ENCODE measurements at places on chromosomes 12 and 14. TPM values are rescaled to one million over a fixed set of nuclear protein-coding genes. Genes with fewer than 3 reads are reported as not detected.
A peak's percentile ranks its signal among the peaks of the same experiment; 100 is the strongest.

The TMTC1 gene
- 164 TPM for total RNA-seq

The ADCY4 gene
- 68.1 TPM for total RNA-seq

The ORMDL2 gene
- total RNA-seq: 25.2 TPM

The AJUBA gene
- total RNA-seq: 24.8 TPM

The SLC17A8 gene
- not detected for total RNA-seq

The CABP1 gene
- 2.3 TPM for total RNA-seq

The CYP27B1 gene
- 0.98 TPM for total RNA-seq

The RNF212B gene
- not detected for total RNA-seq

The RNASE9 gene
- not detected for total RNA-seq

The PRR4 gene
- total RNA-seq: 9.2 TPM

The KRT86 gene
- total RNA-seq: 0.45 TPM

DNA sequence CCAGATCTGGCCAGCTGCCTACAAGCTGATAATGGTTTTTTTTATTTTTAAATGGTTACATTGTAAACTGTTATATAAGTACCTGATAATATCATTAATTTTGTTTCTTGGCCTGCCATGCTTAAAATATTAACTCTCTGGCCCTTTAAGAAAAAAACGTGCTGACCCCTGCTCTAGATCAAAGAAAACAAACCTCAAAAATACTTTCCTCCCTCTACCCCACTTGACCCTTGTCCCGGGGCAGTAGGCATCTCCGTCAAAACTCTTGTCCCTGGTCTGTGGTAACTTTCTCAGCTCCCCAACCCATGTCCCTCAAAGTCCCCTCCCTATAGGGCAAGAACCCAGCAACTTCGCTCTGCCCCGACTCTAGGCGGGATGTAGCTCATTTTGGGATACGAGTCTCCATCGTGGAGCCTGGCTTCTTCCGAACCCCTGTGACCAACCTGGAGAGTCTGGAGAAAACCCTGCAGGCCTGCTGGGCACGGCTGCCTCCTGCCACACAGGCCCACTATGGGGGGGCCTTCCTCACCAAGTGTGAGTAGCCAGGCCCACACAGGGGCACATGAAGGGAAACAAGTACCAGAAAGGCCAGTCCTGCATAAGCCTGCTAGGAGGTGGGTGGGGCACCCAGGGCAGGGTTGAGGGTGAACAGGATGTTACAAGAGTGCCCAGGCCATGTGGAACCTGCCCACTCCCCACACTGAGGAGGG is 3.5 kb downstream of the RDH5 start:
- DNase-seq: no peak

- no peak for DNase-seq
These were observed 37.0 kb upstream of the MED13L start for GRCh38 chr12:116314477-116314876.

GRCh38 chr12:125683748-125684381 is 618.6 kb downstream of the AACS start:
- no peak for DNase-seq

GRCh38 chr14:23702656-23703426 is 66.7 kb downstream of the DHRS2 start:
- DNase-seq: no peak

DNA sequence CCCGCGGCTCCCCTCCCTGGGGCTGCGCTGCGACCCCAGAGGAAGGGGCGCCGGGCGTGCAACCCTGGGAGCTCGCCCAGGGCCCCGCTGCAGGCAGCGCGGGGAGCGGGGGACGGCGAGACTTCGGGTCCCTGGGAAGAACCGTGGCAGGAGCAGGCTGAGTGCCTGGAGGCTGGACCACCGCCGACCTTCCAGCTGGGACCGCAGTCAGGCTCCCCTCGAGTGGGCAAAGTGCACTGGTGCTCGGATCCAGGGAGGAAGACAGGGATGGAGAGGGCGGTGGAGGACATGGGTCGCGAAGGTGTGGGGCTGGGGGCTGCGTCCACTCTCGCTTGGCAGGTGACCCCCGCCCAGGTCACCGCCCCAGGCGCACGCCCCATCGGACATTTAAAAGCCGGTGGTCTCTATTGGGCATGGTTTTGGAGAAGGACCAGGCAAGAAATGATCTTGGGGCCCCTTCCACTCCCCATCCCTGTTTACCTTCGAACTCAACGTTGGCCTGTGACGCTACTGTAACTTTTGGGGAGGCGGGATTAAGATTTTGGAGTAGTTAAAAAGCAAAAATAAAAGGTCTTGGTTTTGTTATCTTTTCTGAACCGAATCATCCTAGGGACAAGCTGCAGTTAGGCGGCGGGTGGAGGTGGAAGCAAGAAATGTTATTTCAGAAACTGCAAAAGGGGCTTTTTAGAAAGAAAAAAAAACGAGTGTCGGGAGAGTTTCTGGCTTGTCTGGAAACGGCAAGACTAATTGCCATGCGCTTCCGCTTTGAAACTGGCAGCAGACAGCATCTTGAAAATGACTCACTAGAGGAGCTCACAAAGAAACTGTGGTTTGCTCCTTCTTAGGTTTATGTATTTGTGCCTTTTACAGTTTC is 1.0 kb downstream of the ELK3 start:
- peak; percentile 61 for DNase-seq

- DNase-seq: no peak
These were observed 13.0 kb downstream of the KRT7 start for GRCh38 chr12:52245962-52246569.

GRCh38 chr12:65946821-65947220 is 122.5 kb downstream of the HMGA2 start:
- DNase-seq: no peak

- DNase-seq: peak; percentile 82
These were observed at the start of gene C1S for GRCh38 chr12:7060353-7060954. Gene C1S, plus strand, starts transcription at chr12:7060718. Its CDS starts 1,195 bp downstream, at chr12:7061913.

DNA sequence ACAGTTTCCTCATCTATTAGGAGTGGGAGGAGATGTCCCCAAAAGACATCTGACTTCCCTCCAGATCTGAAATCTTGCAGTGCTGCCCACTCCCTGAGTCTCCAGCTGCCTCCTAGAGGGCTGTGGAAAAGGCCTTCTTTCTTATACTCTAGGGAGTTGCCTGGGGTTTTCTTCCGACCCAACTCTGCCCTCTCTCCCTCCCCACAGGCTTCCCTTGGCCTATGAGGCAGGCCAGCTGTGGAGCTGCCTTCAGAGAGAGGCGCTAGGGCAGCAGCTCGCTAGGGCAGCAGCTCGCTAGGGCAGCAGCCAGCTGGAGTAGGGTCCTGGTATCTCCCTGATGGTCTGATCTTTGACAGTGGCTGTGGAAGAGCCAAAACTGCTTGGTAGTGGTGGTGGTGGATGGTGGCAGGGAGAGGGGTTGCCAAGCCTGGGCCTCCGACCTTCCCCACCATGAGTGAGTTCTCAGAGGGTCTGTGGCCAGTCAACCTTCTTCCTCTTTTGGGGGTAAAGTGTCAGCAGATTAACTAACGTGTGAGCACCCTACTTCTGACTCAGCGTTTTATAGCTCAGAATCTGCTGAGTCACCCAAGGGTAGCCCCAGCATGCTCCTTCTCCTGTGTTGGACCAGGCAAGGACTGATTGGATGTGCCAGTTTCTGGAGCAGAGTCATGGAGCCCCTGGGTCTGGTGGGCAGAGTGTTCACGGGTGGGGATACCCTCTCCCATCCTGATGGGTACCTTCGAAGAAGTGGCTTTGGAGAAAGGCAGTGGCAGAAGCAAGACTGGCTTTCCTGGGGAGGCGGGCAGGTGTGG is 2.3 kb downstream of the SLC48A1 start:
- DNase-seq: no peak

- DNase-seq: peak; percentile 51
These were observed 4.6 kb upstream of the ALX1 start for GRCh38 chr12:85275374-85275773.

- DNase-seq: peak; percentile 83
These were observed 172.8 kb upstream of the DCN start for GRCh38 chr12:91355150-91356006.

GRCh38 chr12:3803865-3804472 is 51.1 kb upstream of the CRACR2A start:
- DNase-seq: peak; percentile 87

DNA sequence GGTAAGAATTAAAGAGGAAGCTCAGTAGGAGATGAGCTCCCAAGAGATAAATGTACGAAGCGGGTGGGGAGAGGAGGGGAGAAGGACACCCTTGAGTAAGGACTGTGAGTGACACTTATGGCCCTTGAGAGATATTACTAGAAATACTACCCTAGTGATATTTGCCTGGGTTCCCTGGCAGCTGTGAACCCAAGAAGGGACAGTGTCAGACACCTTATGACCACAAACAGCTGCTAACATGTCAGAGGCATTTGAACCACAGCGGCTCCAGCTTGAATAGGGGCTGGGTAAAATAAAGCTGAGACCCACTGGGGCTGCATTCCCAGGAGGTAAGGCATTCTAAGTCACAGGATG is 19.6 kb upstream of the SLC6A12 start:
- DNase-seq: no peak

- no peak for DNase-seq
These were observed 566.1 kb upstream of the MIS18BP1 start for GRCh38 chr14:45819107-45819506.

DNA sequence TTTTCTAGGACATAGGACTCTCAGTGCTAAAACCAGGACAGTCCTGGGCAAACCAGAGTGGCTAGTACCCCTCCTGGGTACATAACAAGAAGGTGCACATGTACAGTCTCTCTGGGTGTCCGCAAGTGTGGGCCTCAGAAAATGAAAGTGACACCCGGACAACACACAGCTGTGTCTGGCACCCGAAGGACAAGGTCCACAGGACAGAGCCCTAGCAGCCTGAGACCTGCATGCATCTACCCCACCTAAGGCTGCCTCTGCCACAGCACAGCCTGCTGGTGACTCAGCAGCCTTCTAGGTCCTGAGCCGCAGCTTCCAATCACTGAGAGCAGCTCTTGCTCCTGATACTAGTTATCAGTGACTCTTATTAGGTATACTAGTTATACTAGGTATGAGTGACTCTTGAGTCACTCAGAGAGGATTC is 784.1 kb upstream of the TBX3 start:
- no peak for DNase-seq

GRCh38 chr12:100173111-100173510 is 27.5 kb upstream of the ACTR6 start:
- no peak for DNase-seq

DNA sequence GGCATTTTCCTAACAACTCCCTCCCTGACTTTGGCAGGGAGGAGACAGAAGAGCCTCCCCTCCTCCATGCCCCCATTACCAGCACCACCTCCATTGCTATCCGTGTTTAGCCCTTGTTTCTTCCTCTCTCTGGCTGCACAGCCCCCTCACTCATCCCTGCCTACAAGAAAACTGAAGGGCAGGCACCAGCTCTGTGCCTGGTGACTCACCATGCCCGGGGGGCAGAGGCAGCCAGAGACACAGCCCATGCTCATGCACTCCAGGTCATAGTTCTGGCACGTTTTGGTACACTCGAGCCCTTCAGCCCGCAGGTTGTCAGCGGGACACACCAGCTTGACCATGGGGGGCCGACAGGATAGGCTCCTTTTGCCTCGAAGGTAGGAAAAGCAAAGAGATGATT is 80.4 kb downstream of the VWF start:
- DNase-seq: no peak

DNA sequence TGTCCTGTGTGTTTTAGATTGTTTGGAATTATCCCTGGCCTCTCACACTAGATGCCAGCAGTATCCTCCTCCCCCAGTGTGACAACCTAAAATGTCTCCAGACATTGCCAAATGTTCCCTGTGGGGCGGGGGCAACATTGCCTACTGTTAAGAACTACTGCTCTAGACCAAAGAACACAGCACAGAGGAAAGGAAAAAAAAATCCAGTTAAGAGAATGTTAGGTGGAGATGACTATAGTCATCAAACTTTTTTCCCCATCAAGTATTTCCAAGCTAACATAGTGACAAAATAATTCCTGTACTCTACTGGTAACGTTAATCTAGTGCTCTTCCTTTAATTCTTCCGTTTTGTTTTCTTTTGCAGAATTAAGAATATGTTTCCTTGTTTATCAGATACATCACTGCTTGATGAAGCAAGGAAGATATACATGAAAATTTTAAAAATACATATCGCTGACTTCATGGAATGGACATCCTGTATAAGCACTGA is 3.5 kb downstream of the CDKN1B start:
- no peak for DNase-seq

All from sciatic nerve (tissue), 2 donors.